ENCODE measurements at places on chromosomes 12 and 14.

DNA sequence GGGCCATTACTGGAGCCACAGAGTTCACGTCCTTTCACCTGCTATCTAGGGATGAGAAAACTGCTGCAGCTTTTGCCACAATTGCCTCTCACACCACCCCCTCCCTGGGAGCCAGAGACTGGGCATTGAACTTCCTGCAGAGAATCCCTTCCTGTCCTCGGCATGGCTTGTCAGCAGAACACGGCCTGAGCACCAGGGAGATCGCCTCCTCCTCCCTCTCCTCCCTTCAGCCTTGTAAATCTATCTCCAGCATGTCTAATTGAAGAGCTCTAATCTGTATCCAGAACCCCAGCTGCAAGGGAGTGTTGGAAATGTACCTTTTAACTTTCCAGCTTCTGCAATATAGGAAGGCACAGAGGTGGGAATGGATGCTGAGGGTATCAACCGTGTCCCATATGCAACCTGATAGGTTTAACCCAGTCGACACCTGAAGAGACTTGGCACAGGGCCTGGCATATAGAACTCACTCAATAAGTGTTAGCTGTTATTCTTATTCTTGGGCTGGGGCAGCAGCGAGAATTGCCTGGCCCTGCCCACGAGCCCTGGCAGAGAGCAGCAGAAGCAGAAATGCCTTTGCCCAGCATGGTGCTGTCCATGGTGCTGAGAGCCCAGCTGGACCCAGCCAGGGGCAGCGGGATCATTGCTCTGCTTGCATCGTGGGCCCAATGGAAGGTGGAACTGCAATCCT lies 26.8 kb downstream of the TMEM63C start:
- peak; percentile 7 for DNase-seq

- peak; percentile 14 for DNase-seq
Measured at GRCh38 chr12:53427905-53428594, 4.4 kb downstream of the AMHR2 start.

GRCh38 chr12:53585448-53586125 lies 40.6 kb downstream of the ATF7 start:
- no peak for DNase-seq

DNA sequence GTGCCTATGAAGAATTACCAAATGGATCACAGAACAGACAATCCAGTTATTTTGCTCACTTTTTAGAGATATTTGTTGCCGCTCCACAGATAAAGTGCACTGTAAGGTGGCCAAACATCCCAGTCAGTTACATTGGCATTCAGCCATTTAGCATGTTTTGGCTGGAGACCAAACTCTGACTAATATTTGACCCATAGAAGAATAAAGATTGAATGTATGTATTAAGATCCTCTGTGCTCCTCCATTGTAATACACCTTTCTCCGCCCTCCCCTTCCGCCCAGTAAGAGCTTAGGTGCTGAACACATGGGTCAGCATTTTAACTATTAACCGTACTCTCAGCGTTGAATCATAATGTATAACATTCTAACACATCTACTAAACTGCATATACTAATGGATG lies 163.4 kb downstream of the ANO6 start:
- DNase-seq = no peak

DNA sequence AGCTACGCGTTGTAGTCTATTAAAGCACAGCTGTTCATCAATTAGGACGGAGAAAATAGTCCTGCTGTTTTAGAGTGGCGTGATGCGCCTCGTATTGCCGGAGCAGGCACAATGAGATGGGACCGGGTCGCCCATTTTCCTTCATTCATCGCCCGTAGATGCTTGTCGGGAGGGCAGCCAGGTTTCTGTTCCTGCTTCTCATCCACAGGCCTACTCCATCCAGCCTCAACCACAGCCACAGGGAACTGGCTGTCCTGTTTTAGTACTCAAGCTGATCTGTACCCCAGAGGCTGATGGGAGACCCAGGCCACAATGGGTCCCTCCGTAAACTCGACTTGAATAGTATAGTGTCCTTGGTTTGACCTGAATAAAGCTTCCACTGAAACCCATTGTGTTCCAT lies 264.0 kb downstream of the VRK1 start:
- DNase-seq = no peak

Measured in stimulated activated CD4-positive, alpha-beta T cell treated with anti-CD3 and anti-CD28 coated beads, Interleukin-4, amount 100 ng/mL, for 4 hours (primary cell).